ENCODE measurements at places on chromosomes 3 and 15.

GRCh38 chr3:32375596-32375930, 16.1 kb upstream of the CMTM7 start:
- no peak for DNase-seq

DNA sequence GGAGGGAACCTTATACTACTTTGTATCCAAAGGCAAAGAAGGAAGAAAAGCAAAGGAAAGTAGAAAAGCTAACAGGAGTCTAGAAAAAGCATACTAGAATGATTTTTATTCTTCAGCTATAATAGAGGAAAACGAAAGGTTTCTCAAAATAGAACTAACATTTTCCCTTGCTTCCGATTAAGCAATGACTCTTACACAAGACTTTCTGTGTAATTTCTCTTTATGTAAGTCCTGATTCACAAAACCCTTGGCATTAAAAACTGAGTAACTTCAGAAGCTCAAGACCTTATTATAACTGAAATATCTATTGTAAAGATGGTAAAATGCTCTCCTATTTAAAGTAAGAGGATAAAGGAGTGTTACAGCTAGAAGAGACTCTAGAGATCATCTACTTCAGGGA, 97.4 kb downstream of the DTWD1 start:
- no peak for DNase-seq

- no peak for DNase-seq
These were observed 109.9 kb downstream of the IGF1R start for GRCh38 chr15:98758224-98758623.

DNA sequence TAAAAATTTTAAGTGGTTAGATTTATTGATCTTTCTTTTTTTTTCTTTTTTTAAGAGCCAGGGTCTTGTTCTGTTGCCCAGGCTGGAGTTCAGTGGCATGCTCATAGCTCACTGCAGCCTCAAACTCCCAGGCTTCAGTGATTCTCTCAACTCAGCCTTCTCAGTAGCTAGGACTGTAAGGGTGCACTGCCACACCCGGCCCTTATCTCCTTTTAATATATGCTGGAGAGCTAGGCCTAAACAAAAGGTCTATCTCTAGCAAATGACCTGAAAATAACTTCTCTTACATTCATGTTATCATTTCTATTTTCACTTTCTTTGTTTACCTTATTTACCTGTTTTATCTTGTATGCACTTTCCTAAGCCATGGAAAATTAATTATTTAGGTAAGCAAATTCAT, 35.2 kb upstream of the MELTF start:
- DNase-seq: no peak

DNA sequence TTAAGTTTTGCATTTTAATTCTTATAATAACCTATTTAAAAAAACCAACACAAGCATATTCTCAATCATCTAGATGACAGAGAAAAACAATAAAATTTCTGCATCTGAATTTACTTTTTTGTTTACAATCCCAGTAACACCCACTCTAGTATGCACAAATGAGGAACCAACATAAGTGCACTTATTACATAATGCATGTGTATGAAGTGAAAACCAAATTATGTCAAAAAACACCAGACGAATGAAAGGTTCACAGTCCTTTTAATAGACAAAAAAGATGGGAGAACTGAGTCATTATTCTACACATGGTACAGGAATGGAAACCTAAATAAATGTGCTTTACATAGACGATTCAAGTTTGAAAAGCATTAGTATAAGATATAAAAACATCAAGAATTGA, 91.7 kb downstream of the NR1I2 start:
- DNase-seq: no peak

GRCh38 chr3:82707035-82707434, 945.6 kb upstream of the GBE1 start:
- DNase-seq: no peak

GRCh38 chr15:58574631-58575030, 142.8 kb downstream of the LIPC start:
- DNase-seq: no peak

- no peak for DNase-seq
These were observed 53.8 kb upstream of the PIK3CB start for GRCh38 chr3:138888560-138888959.

DNA sequence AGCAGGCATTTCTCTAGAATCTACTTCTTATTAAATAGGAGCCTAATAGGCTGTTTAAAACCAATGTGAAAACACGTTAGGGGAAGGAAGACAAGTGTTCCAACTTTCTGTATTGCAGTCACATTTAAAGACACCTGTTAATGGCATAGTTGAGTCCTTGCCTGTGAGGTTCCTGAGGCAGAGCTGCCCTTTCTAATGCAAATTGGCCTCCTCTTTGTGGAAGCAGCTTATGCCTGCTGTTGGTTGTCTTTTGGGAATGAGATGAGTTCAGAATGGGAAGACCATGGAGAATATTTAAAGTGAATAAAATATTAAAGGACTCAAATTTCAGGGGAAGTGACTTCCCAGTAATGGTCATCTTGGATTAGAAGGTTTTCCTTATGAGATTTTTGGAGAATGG, 51.2 kb downstream of the NEK11 start:
- DNase-seq: no peak

GRCh38 chr3:133065193-133065961, 27.2 kb downstream of the TMEM108 start:
- DNase-seq: no peak

DNA sequence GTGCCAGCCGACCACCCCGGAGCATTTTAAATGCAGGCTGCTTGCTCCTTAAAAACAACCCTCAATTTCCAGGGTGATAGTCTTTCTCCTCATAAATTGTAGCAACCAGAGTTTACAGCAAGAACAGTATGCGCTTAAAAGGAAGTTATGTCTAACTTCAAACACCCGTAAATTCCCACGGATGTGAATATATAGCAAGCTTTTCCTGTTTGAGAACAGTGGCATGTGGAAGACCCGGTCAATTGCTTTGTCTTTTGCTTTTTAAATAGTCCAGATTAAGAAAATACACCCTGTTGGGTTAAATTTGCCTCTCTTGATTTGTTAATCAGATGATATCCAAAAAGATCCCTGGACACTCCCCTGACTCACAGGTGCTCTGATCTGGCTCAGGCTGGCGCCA, 20.8 kb downstream of the MRPS25 start:
- DNase-seq: no peak

- DNase-seq: no peak
These were observed 109.1 kb downstream of the IQSEC1 start for GRCh38 chr3:12963922-12964701.

- no peak for DNase-seq
These were observed at the start of gene IGDCC3 for GRCh38 chr15:65377976-65378366. IGDCC3 (minus strand) TSS chr15:65378002; CDS start chr15:65377788, 214 bp downstream.

All from MM.1S (cell line).